ENCODE measurements at places on chromosomes 7 and 10.

DNA sequence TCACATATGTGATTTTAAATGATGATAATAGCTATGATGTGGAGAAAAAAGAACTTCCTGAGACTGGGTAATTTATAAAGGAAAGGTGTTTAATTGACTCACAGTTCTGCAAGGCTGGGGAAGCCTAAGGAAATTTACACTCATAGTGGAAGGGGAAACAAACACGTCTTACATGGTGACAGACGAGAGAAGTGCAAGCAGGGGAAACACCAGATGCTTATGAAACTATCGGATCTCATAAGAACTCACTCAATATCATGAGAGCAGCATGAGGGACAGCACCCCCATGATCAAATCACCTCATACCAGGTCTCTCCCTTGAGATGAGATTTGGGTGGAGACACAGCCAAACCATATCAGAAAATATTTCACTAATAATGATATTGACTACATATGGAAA lies 4.1 kb upstream of the LIPN start:
- DNase-seq = no peak

GRCh38 chr10:95221124-95221523 lies 27.1 kb downstream of the ACSM6 start:
- no peak for DNase-seq

- DNase-seq = no peak
Observed at GRCh38 chr10:132570771-132571649, 33.4 kb downstream of the INPP5A start.

- no peak for DNase-seq
Observed at GRCh38 chr7:54841772-54842697, 83.0 kb upstream of the SEC61G start.

GRCh38 chr7:16564909-16565426 lies 38.3 kb downstream of the LRRC72 start:
- peak; percentile 61 for DNase-seq

DNA sequence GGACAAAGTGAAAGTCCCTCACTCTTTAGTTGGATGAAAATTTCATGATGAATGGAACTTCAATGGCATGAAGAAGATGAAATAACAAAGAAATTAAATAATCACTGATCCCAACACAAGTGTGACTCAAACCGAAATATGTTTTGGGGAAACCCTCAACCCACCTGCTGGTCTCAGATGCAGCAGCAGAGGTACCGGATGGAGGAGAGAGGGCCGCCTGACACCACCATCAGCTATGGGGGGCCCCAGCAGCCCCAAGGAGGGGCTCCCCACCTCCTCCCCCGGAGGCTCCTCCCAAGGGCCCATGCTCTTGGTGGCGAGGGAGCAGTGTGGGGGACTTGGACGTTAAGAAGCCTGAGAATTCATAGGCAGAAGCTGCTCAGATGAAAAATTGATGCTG lies 137.2 kb upstream of the ADARB2 start:
- DNase-seq = no peak

DNA sequence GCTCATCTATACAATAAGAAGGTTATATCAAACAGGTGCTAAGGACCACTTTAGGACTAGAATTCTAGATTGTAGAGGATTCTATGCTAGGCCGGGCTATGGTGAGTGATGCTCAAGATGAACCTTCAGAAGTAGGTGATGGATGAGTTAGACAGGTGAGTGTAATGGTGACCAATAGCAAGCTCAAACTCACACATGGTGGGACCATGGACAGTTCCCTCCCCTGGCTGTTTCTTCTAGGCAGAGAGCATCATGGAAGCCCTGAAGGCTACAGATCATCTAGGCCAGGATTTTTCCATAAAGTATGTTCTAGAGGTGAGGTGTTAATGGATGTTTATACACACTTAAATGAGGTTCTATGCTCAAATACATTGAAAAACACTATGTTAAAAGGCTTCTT lies 162.2 kb upstream of the WDR11 start:
- no peak for DNase-seq

DNA sequence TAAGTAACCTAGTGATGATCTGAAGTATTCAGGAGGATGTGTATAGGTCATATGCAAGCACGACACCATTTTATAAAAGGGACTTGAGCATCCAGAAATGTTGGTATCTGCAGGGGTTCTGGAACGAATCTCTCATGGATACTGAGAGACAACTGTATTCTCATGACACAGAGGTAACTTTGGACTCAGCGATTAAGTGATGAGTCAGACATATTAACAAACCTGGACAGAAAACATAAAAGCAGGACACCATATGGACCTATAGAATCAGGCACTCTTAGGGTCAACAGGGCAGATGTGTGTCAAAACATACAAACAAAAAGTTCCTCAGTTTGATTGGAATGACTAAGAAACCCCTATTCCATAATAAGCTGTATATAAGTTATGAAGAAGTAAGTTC lies 248.1 kb downstream of the ANKRD7 start:
- no peak for DNase-seq

GRCh38 chr7:56447864-56448693 lies 331.9 kb upstream of the NUPR2 start:
- DNase-seq = peak; percentile 81

DNA sequence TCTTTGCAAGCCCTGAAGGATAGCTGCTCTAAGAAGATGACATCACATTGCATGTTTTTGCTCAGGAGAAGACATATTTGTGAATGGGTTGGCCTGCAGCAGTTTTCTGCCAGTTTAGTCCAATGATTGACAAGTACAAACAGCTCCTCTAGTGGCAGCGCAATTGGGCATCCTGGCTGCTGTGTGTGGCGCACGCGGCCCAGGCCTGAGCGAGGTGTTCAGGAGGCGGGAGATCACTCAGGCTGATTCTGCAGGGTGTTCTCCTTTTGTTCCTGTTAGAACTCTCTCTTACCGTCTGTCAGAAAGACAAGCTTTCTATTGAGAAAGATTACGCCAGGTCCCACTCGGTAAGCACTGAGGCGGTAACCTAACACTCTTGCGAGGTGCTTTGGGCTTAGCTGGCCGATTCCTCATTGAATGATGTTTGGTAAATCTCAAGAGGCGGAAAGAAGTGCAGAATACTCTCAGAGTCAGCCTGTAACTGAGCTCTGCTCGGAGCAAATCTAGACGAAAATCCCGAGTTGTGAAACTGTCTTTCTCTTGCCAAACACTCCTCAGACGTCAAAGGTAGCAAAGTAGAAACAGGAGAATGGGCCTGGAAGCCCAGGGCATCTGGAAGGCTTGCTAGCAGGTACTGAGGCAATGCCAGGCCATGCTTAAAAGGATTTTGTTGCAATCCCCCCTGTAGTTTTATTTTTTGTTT lies 219.2 kb upstream of the BMPER start:
- peak; percentile 18 for DNase-seq

DNA sequence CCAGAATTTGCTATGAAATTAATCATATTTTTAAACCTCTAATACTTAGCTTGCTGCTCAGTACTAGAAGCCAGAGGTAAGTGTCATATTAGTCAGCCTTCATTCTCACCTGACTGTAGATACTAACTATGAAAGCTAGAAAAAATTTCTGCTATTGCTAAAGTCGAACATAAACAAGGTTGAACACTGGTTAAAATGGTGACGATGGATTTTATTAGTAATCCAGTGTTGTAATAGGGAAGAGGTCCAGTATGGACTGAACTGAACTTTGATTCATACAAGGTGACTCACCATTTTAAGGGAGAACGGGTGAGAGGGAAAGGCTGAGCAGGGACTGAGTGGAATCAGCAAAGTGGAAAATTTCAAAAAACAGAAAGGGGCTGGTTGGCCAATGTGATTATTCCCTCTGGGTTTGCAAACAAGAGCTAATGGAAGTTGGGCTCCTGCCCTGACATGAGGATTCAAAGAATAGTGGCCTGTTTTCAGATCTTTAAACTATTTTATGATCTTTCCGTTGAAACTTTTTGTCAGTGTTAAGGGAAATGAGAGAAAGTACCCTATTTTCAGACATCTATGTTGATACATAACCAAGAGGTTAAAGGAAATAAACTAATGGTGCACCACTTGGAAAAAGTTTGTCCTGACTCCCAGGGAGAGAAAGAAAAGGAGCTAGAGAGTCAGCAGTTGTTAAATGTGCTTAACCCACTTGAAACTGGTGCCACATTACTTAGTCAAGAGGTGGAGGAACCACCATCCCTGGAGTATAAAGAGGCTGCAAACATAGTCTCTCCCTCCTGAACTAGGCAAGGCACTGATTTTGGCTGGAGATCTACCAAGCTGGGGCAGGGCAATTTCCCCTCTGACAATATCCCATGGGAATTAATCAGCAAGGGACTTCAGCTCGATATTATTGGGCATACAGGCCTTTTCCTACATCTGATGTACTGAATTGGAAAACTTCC lies 15.3 kb upstream of the AKR1C1 start:
- no peak for DNase-seq

DNA sequence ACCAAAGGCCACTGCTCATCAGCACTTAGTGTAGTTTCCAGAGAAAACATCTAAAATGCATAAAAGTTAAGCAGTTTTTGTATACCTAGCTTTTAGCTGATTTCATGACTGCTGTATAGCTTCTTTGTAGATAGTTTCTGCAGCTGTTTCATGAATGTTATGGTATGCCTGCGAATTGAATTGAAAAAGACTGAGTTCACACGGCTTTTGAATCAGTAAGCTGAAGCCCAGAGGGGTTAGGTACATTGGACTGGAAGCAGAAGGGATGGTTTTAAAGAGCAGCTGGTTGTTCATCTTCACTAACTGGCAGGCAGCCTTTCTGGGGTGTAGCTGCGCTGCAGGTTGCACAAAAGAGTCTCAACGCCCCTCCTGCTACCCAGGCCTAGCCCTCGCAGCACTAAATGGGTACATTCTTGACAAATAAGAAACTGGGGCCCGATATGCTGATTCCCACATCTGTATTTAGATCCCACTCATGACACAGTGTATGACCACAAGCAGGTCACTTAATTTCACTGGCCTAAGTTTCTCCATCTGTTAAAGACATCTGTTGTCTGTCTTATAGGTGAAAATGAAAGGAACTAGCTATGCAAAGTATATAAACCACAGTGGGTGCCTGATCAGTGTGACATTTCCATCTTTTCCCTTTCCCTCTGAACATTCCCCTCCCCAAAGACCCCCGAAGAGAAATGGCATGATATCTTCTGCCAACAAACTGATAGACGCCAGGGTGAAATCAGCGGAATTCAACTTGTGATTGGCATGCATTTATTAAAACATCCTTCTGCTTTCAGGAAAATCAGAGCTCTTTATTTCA lies 85.9 kb upstream of the AGBL3 start:
- DNase-seq = no peak

DNA sequence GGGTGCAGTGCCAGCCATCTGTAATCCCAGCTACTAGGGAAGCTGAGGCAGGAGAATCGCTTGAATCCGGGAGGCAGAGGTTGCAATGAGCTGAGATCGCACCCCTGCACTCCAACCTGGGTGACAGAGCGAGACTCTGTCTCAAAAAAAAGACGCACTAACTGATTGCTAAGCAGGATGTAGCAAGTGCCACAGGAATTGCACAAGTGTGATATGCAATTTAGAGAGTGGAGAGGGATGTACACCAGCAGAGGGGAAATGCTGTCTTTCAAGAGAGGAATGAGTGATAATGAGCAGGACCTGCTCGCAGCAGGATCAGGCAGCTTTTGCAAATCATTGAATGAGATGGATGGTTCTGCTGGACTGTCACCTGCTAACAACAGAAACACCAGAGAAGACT lies 13.3 kb upstream of the SLC16A12 start:
- no peak for DNase-seq

- DNase-seq = no peak
Observed at GRCh38 chr10:109891105-109891504, 32.2 kb downstream of the XPNPEP1 start.

DNA sequence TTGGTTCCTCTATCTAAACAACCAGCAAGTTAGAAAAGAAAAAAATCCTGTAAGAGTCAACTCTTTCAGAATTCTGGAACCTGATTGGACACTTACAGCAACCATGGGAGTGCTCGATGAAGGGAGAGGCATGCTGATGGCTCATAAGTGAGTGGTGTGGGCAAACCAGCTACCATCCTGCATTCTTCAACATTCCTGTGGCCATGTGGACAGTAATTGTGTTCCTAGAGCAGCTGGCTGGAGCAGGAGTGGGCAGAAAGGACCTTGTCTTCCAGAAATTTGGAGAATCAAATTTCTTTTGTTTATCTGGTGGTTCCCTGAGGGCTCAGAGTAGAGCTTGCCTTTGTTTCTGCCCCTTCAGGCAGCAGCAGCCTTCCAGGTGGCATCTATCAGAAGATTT lies 22.5 kb upstream of the MYL7 start:
- no peak for DNase-seq

DNA sequence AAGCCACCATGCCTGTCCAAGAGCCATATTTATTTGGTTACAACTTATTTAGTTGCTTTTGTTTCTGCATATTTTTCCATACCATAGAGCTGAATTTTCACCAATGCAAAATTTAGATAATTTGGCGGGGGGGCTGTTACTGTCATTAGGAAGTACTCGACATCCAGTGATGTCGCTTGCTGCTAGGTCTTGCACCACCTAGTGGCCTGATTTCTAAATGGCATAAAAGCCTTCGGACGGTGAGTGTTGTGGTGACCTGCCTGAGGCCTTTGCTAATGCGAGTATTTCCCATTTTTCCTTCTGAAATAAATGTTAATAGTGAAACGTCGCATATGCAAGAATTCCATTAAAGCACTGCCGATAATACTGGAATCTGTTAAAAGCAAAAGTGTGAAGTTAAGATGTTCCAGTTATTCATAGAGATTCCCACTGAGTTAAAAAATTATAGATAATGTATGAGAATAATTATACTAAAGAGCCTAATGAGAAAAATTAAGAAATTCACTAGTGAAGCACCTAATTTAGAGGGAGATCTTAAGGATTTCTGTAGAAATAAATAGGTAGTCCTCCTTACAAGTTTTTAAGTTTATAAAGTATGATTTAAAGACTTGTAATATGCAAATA lies 86.1 kb upstream of the DNAJB6 start:
- peak; percentile 78 for DNase-seq

GRCh38 chr10:115849197-115849596 lies 423.8 kb downstream of the GFRA1 start:
- no peak for DNase-seq

DNA sequence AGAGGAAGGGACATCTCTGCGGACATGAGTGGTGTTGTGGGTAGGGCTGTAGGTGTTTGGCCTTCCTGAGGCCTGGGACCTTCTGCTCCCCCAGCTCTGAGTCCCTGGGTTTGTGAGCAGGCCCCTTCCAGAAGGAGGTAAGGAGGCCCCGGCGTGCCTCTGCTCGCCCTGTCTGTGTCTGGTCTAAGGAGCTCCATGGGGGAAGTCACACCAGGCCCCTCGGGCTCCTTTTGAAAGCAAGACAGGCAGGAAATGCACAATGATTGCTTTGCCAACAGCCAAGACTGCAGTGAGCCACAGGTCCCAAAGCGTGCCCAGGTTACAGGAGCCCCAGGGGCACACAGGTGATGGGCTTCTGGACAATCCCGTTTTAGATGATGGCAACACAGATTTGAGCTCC lies 89.5 kb downstream of the FAM53B start:
- DNase-seq = no peak

GRCh38 chr10:78523453-78523852 lies 489.8 kb downstream of the RPS24 start:
- DNase-seq = no peak

GRCh38 chr10:46229144-46229563 lies 57.6 kb upstream of the ANTXRL start:
- peak; percentile 74 for DNase-seq

All from SK-N-SH (cell line).